Stimulated activated CD4-positive, alpha-beta T cell treated with anti-CD3 and anti-CD28 coated beads, Interleukin-4, amount 100 ng/mL, for 4 hours (primary cell): ENCODE measurements at places on chromosomes 5 and 9.

DNA sequence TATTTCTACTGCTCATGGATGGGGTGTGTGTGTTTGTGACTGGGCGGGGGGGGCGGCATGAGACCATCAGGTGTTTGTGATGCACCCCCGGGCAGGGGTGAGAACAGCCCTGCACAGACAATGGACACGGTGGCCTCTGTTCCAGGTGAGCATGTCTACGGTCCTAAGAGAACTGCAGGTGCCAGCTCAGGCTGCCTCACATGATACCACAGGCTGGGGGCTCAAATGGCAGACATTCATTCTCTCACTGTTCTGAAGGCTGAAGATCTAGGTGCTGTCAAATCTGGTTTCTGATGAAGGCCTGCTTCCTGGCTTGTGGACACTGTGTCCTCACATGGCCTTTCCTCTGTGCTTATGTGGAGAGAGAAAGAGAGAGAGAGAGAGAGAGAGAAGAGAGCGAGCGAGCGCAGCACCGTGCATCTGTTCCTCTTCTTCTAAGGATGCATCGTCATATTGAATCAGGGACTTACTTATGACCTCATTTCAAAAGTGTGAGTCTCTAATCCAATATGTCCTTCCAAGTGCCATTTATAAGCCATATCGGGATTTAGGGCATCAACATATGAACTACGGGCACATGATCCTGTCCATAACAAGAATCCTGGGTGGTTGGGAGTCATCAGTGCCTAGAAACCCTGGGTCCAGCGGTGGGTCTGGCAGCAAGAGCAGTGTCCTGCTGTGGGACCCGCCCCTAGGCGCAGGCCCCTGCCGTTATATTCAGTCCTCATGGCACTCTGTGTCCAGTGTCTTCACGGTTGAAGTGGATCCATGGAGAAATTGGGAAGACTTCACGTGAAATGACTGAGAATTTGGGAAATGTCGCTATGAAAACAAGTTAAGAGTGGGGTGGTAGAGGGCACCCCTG, 42.5 kb downstream of the NXNL2 start:
- no peak for DNase-seq

- no peak for DNase-seq
These were observed 59.1 kb downstream of the IQGAP2 start for GRCh38 chr5:76462097-76462667.

DNA sequence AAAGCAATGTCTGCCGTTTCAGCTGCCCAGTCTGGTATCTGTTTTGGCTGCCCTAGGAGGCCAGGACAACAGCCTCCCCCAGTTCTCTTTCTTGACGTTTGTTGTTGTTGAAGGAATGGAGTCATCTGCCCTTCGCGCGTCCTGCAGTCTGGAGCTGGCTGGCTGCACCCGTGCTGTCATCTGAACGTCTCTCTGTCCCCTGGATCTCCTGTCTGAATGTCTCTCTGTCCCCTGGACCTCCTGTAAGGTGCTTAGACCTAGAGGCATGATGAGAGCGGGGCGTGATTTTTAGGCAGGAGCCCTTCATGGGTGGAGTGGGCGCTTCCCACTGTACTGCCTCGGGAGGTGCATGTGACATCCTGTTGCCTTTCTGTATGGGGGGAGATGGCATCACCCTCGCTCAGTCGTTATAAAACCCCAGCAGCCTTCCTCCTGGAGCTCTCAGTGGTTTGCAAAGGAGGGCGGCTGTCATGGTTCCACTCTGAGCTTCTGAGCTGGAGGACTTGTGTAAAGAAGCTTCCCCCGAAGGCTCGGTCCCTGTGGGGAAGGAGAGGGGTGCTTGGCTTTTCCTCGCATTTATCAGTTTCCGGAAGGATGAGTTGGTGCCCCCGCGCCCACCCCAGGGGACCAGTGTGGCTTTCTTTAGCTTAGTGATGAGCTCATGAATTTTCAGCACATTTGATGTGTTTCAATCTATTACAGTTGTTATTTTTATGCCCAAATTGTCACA, 49.8 kb upstream of the OLFM1 start:
- DNase-seq: no peak

GRCh38 chr5:153573326-153574033, 83.0 kb downstream of the GRIA1 start:
- DNase-seq: no peak

DNA sequence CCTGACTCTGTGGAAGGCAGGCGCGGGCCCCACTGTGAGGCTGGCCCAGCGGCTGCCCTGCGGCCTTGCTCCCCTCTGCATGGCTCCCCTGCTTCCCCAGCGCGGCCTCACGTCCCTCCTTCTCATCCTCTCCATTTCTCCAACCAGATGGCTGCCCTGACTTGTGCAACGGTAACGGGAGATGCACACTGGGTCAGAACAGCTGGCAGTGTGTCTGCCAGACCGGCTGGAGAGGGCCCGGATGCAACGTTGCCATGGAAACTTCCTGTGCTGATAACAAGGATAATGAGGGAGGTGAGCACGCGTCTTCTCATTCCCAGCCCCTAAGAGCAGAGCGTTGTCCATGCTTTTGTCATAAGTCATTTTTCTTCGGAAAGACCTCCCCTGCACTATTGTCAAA, 129.0 kb upstream of the WWC1 start:
- no peak for DNase-seq
